ENCODE measurements at places on chromosomes 1 and 21. TPM values are rescaled to one million over a fixed set of nuclear protein-coding genes. Genes with fewer than 3 reads are reported as not detected.

DNA sequence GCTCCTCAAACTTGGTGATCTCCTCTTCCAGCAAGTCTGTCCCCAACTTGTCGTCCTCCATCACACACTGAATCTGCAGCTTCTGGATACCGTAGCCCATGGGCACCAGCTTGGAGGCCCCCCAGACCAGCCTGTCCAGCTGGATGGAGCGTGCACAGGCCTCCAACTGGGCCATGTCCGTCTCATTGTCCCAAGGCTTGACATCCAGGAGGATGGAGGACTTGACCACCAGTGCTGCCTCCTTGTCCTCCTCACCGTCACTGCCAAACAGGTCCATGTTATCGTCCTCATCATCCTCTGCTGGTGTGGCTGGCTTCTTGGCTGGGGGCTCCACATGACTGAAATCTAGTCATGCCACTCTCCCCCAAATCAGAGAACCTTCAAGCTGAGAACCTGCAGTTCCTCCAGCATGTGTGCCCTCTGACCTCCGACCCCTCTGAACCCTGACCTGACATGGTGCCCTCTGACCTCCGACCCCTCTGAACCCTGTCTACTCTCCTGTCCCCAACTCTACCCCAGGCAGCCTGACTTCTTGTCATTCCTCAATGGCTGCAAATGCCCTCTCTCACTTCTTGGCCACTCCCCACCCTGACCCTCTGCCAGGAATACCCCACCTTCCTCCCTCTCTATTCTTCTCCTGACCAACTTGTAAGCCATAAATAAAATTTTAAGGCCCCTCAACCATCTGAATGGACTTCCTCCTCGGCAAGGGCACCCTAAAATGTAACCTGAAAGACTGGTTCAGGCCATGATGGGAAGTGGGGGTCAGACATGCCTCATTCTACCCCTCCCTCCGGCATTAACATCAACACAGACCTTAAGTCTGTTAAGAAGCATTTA, 275.7 kb upstream of the C1orf174 start:
- no peaks in the 10 kb centered on the region for H3K27me3 ChIP-seq
- no peak overlapping the region for H3K4me3 ChIP-seq
- H3K27ac ChIP-seq = no peak overlapping the region
- peaks cover 1% of the 10 kb centered on the region for H3K4me1 ChIP-seq
- H3K36me3 ChIP-seq = no peaks in the 10 kb centered on the region

DNA sequence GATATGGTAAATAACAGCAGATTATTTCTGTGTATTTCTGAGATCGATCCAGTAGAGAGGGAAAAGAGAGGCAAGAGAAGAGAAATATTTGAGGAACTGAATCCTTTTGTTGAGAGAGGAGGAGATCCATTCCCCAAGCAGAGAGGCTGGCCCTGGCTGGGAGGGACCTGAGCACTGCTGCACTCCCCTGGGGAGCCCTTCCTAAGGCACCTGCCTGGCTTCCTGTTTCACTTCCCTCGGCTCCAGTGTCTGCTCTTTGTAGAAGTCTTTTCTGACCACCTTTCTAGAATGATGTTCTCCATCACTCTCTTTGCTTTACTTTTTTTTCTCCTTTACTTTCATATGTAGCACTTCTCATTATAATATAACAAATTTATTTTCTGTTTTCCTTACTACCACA, 42.3 kb upstream of the SLC6A9 start:
- H3K36me3 ChIP-seq = peaks cover 1% of the 10 kb centered on the region
- peaks cover 7% of the 10 kb centered on the region for H3K4me1 ChIP-seq
- peaks cover 32% of the 10 kb centered on the region for H3K27me3 ChIP-seq
- no peak overlapping the region for H3K27ac ChIP-seq

DNA sequence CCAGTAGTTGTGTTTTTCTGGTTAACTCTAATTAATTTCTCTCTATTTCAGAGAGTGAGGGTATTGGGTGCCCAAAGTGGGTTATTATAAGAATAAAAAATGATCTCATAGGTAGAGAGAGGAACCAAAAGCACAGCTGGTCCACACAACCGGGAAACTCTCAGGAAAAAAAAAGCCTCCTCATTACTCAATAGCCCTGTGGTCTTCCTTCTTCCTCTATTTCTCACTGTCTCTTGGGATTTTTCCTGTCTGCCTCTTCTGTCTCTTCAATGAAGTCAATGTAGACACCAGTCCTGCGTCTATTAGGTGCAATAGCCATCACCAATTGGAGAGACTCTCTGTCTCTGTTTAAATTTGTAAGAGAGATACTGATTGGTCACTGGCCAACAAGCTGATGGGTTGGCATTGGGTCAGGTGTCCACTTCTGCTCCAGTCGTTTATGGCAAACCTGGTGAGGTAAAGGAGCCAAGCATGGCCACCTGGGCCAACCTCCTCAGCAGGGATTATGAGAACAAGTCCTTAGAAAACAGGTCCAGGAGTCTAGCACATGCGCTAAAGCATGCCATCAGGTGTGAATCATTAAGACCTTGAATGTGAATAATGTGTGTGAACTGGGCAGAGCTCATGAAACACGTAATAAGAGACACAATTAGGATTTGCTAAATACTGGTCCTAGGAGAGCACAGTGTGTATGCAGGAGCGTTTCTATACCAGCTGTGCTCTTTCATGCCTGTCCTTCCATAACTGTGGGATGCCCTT, 443.0 kb upstream of the RUNX1 start:
- no peaks in the 10 kb centered on the region for H3K27me3 ChIP-seq
- H3K27ac ChIP-seq = no peak overlapping the region
- no peak overlapping the region for H3K4me3 ChIP-seq
- DNase-seq = no peak
- H3K36me3 ChIP-seq = peaks cover 5% of the 10 kb centered on the region

The CHI3L2 gene
- 33.9 TPM for total RNA-seq

The NBPF4 gene
- 0.11 TPM for total RNA-seq

- H3K27me3 ChIP-seq = peaks cover 22% of the 10 kb centered on the region
- no peak for DNase-seq
- H3K4me3 ChIP-seq = no peak overlapping the region
- peaks cover 4% of the 10 kb centered on the region for H3K4me1 ChIP-seq
- no peak overlapping the region for H3K27ac ChIP-seq
- H3K36me3 ChIP-seq = no peaks in the 10 kb centered on the region
These were observed 4.0 kb downstream of the GABRD start for GRCh38 chr1:2023187-2023586.

Data from activated naive CD8-positive, alpha-beta T cell treated with anti-CD3 and anti-CD28 coated beads, Interleukin-2, amount 10 ng/mL, durations not matched to agents 7 days and 5 days (primary cell).